ENCODE measurements at places on chromosomes 5 and 9.

DNA sequence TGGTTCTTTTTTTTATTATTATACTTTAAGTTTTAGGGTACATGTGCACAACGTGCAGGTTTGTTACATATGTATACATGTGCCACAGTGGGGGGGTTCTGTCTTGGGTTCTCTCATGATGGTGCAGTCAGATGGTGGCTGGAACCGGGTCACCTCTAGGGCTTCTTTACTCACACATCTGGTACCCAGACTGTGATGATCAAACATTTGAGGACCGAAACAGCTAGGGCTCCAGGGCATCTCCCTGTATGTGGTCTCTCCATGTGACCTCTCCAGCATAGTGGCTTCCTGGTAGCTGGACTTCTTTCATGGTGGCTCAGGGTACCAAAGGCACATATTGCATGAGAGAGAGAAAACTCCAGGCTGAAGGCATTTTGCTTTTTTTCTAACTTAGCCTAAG lies 9.8 kb upstream of the CRHBP start:
- DNase-seq, result no peak

DNA sequence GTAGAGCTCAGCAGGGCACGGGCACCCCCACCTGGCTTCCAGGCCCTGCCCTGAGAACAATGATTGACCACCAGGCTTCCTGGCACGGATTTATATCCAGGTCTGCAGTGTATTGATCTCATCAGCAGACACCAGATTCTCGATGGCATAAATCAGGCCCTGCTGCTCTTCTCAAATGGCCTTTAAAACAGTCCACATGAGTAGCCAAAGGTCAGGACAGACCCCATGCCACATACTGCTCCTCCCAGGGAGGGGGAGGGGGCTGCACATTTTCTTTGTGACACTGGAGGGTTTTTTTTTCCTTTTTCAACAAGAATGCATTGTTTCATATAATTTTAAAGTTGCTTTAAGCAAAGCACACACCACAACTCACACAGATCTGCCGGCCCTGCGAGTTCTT lies 85.4 kb downstream of the SEMA4D start:
- no peak for DNase-seq

DNA sequence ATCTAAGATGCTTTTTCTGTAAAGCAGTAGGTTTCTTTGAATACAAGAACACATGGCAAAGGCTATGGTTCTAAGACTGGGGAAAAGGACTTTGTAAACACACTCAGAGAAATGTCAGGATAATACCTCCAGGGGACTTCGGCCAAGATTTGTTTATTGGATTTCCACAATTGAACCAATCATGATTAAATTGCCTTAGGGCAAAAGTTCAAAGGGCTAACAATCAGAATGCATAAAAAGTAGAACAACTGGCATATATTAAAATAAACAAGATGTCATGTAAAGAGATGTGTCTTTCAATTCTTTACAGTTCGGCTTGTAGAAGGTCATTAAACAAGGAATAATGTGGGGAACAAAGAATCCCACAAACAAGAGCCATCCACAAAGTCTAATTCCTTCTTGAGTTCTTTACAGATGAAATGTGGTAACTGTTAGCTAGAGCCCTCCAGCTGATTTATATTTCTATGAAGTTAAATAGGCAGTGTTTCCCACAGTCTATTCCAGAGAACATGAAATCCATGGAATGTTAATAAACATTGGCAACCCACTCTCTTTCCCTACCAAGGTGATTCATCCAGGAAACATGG lies 565.5 kb downstream of the ZNF608 start:
- peak; percentile 76 for DNase-seq

- DNase-seq, result no peak
Measured at GRCh38 chr9:117247266-117247665, 167.6 kb downstream of the ASTN2 start.

GRCh38 chr5:180491496-180491895 lies 2.7 kb upstream of the CNOT6 start:
- no peak for DNase-seq

GRCh38 chr5:42531611-42532010 lies 108.4 kb downstream of the GHR start:
- no peak for DNase-seq

DNA sequence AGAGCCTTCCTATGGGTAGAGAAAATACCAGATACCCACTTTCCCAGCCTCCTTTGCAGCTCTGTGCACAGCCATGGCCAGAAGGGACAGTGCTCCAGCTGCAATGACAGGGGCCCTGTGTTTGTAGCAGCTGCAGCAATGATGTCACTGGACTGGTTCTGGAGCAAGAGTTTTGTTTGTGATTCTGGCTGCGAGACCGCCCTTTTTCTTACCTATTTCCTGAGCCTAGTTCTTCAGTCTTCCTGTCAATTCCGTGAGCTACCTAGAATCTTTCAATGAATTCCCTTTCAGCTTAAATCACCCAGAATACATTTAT lies 10.0 kb upstream of the BOD1 start:
- no peak for DNase-seq

DNA sequence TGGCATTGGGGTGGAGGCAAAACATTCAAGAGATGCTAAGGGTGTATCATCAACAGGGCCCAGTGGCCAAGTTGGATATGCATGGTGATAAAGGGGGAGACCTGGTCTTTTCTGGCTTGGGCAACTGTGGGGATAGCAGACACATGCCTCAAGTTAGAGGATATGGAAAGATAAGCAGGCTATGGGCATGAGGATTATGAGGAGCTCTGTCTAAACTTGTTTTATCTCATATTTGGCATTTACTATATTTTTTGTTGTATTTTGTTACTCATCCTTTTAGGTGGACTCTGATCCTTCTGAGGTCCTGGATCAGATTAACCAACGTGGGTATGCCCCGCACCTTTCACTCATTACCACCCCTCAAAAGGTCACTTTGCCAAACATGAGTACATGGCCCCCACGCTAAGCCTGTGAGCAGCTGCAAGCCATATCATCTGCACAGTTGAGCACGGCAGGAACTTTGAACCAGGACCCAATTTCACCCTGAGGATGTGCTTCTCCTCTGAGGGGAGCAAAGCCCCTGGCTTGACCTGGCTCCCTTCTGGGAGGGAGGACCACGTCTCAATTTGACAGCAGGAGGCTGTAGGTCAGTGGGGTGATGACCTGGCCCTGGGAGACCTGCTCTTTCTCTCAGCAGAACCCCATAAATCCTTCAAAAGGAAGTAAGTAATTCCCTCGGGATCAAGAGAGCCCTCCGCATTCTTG lies 71.1 kb upstream of the CD180 start:
- peak; percentile 46 for DNase-seq

- peak; percentile 68 for DNase-seq
Measured at GRCh38 chr9:126703002-126703865, 89.5 kb downstream of the LMX1B start.

GRCh38 chr9:120892748-120893610 lies 16.0 kb upstream of the PHF19 start:
- DNase-seq, result peak; percentile 42

DNA sequence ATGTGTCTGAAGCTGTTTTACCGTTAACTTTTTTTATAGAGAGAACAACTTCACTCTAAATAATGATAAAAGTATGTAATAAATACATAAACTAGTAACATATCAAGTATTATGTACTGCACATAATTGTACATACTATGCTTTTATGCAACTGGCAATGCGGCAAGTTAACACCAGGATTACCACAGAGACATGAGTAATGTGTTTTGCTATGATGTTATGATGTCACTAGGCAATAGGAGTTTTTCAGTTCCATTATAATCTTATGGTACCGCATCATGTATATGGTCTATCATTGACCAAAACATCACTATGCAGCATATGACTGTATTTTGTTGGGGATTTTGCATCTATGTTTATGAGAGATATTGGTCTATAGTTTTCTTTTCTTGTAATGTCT lies 326.4 kb upstream of the TARS1 start:
- DNase-seq, result peak; percentile 33

DNA sequence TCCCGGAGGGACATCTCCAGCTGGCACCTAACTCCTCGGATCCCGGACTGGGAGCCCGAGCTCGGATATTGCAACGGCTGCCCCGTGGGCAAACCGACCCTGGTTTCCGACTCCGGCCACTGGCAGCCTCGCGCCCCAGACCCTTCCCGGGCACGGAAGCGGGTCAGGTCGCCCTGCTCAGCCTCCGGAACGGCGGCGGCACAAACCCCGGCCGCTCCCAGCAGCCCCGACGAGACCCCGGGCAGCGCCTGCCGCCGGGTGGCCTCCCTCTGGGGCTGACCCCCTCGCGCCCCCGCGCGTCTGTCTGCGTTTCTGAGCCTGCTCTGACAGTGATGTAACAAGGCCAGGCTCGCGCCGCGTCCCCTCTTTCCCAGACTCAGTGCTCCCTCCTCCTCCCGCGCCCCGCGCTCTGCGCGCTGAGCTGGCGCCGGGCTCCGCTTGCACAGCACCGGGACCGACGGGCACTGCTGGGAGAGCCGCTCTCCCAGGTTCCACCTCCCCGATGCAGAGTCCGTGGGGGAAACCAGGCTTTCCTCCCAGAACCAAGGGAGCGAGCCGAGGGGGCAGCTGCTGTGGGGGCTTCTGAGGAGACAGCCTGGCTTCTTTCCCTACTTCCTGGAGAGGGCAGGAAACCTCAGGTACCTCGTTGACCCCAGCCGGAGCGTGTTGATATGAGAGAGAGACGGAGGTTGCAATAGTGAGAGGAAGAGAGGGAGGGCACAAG lies at the start of gene TMEM215:
TSS of gene TMEM215 (plus strand) at position 373 of the 724 bp plus-strand sequence. CDS start 644 bp downstream, outside the sequence.
- no peak for DNase-seq

DNA sequence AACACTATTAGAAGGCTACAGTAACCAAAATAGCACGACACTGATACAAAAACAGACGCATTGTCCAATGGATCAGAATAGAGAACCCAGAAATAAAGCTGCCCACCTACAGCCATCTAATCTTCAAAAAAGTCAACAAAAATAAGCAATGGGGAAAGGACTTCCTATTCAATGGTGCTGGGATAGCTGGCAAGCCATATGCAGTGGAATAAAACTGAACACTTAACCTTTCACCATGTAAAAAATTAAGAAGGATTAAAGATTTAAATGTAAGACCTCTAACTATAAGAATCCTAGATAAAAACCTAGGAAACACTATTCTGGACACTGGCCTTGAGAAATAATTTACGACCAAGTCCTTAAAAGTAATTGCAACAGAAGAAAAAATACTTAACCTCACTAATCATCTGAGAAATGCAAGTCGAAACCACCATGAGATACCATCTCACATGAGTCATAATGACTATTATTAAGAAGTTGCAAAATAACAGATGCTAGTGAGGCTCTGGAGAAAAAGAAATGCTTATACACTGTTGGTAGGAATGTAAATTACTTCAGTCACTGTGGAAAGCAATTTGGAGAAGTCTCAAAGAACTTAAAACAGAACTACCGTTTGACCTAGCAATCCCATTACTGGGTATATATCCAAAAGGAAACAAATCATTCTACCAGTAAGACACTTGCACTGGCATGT lies 203.3 kb upstream of the CDH9 start:
- peak; percentile 99 for DNase-seq

DNA sequence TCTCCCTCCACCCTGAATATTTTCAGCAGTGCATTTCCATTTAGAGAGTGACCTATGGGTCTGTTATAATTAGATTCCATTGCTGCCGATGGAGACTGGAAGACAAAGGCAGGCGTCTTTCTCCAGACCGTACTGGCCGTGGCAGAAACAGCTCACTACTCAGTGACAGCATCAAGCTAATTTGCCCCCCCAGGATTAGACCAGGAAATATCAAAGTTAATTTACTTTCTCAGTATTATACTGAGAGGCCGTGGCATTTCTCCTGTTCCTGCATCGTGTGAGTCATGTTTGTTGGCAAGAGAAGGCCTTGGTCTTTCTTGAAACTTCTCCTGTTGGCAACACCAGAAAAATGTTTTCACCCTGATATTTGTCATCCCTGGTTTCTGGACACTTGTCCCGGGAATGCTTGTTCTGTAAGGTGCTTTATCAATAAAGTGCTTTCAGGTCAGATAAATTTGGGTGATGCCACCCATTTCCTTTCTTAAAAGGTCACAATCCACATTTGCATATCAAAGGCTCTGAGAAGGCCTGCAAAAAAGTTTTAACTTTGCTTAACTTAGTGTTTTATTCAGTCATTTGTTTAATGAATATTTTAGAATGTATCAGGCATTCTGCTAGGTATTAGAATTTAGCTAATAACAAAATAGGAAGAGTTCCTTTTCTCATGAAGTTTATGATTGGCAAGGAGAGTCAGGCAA lies 28.4 kb downstream of the SV2C start:
- no peak for DNase-seq

- DNase-seq, result no peak
Measured at GRCh38 chr5:76099756-76100155, 16.6 kb downstream of the SV2C start.

GRCh38 chr9:68480807-68481206 lies 59.9 kb downstream of the TMEM252 start:
- DNase-seq, result no peak

GRCh38 chr9:106964822-106965525 lies 102.0 kb downstream of the ZNF462 start:
- DNase-seq, result peak; percentile 29

DNA sequence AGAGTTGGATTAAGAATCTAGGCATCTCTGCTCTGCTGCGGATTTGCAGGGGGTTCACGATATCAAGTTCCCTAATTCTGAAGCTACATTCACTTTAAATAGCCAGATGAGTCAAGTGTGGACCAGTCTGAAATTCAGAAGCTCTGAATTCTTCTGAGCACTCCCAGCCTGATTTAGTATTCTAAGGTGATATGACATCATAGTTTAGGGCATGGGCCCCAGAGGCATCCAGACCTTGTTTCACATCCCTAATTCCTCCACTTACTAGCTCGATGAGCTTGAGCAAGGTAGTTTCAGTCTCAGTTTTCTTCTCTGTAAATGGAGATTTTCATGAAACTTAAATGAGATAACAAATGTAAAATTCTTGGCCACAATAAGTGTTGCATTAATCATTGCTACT lies 65.2 kb downstream of the TMEM167A start:
- DNase-seq, result no peak

GRCh38 chr5:141729387-141730006 lies 47.5 kb upstream of the ARAP3 start:
- no peak for DNase-seq

GRCh38 chr5:59722874-59723273 lies 170.7 kb downstream of the PDE4D start:
- DNase-seq, result peak; percentile 20

GRCh38 chr5:105812304-105812703 lies 1858.4 kb downstream of the EFNA5 start:
- no peak for DNase-seq

DNA sequence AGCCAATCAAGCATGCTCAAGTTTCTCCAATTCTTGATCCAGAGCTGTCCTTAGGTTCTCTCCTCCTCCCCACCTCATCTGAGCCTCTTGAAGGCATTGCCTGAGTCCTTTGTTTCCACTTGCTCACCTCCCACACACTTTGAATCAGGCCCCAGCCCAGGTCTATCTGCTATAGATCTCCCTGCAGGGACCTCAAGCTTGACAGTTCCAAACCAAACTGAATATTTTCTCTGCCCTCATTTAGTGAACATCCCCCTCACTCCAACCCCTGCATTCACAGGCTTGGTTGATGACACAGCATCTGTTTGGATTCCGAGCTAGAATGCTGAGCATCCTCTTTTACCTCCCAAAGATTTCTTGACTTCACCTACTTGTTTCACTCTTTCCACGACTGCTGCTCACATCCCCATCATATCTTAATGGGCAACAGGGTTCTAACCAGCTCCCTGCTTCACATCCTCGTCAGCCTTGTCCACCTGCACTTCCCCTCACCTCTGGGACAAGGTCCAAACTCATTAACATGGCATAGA lies 474.5 kb downstream of the ZSWIM6 start:
- DNase-seq, result no peak

Measured in amniotic epithelial cell (primary cell).